ENCODE measurements at places on chromosomes 4 and X.

DNA sequence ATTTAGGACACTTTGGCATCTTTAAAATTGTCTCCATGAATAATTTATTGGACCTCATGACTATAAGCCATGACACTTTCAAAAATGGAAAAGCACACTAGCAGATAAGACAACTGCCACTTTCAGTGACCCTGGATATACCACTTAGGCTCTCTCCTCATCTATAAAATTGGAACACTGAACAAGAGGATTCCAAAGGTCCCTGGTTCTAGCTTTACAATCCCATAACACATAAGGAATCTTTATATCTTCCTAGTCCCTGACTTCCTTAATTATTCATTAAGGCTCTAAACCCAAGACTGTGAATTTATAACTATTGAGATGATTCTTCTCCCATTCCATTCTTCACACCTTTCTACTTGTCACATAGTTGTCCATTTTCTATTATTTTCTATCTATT, 190.2 kb downstream of the SCFD2 start:
- DNase-seq, result no peak

GRCh38 chr4:185358514-185358913, 37.2 kb downstream of the LRP2BP start:
- DNase-seq, result peak; percentile 88

GRCh38 chr4:114926583-114926982, 186.8 kb downstream of the NDST4 start:
- DNase-seq, result no peak

- DNase-seq, result no peak
Observed at GRCh38 chr4:150569384-150569987, 12.5 kb upstream of the MAB21L2 start.

DNA sequence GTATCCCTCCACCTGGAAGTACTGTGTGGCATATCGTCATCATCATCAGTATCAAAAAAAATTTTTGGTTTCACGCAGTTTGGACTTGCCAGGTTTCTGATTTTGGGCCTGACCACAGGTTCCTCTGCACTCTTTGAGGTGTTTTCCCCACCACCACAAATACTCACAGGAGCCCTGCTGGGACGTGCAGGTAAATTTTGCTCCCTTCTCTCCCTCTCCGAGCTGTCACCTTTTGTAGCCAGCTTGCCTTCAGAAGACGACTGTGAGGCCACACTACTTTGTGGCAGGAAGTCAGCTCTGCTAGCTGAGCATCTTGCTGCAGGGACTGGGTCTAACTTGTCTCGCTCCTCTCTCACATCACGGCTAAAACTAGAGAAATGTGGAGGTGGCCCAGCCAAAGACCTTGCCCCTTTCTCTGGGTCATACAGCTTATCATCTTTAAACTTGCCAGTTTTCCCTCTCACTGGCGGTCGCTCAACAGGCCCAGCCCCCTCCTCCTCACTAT, 2.8 kb downstream of the PJA1 start:
- no peak for DNase-seq

- peak; percentile 47 for DNase-seq
Observed at GRCh38 chr4:38704622-38705154, 40.7 kb downstream of the KLF3 start.

GRCh38 chr4:159764343-159764952, 661.6 kb downstream of the RAPGEF2 start:
- DNase-seq, result peak; percentile 93

GRCh38 chrX:121570072-121570841, 522.8 kb downstream of the GLUD2 start:
- no peak for DNase-seq

GRCh38 chr4:114599903-114600552, 1.4 kb downstream of the UGT8 start:
- no peak for DNase-seq

- no peak for DNase-seq
Observed at GRCh38 chrX:150449313-150449712, 86.2 kb downstream of the MAMLD1 start.

- DNase-seq, result no peak
Observed at GRCh38 chr4:21067351-21067750, 367.1 kb downstream of the PACRGL start.

DNA sequence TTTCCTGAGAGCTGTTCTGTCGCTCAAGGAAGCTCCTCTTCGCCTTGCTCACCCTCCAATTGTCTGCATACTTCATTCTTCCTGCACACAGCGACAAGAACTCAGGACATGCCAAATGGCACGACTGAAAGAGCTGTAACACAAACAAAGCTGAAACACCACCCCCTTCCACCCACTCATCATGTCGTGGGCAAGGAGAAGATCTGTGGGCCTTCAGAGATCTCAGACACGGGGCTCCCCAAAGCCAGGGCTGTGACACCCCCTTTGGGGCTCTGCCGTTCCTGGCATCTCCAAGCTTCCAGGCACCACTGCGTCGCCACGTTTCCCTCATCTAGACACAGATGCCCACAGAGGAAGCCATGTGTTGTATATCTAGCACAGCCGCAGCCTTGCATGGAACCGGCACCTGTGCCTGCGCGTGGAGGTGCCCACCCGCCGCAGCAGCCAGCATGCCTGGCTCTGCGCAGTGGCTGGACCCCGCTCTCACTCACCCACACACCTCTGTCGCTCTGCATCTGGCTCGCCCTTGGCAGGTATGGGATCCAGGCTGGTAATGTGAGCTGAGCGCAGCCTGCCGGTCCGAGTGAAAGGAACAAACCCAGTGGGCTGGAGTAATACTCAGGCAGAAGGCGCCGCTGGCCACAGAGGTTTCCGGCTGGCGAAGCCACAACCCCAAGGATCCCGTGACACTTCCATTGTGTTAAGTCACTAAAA, 676.4 kb upstream of the INTU start:
- DNase-seq, result no peak

DNA sequence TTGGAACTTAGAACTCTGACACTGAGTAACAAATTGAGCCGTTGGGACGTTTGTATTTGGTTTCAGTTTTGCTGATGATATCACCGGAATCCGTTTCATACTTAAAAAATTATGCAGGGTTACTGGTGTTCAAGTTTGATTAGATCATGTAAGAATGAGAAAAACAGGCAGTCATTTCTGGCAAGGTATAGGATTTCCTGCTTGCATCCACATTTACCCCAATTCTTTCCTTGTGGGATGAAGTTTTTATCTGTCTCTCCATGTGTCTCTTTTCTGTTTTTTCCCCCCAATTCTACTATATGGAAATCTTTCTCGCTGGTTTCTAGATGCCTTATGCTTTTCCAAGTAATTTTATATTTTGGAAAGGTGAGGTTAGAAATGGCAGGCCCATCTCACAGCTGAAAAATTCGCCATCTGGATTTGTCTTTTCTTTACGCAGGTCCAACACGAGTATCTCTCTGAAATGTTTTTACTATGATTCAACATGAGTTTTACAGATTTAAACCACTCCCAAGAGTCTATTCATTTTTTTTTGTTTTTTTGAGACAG, 197.9 kb downstream of the SHOX start:
- DNase-seq, result peak; percentile 66

DNA sequence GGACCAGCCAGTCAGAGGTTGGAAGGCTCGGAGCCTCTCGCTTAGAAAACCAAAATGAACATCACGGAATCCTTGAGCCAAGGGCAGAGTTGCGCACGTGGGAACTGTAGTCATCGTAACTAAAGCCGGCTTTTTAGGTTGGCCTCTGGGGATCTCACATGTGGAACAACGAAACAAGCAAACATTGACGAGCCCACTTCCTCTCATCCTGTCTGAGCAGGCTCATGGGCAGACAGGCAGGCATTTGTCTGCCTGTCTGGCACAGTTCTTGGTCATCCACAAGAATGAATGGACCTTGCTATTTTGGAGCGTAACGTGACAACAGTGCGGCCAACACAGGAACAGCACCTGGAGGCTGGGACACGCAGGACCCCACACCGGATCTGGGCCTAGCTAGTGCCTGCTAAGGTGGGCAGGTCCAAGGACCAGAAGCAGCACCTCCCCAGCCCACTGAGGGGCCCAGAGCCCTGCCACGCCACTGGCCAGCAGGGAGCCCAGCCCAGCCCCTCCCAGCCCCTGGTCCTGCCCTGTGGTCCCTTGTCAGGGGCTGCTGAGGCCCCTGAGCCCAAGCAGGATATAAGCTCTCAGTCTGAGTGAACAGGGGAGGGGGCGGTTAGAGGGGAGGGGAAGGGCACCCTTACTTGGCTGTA, 9.2 kb upstream of the TREX2 start:
- no peak for DNase-seq

DNA sequence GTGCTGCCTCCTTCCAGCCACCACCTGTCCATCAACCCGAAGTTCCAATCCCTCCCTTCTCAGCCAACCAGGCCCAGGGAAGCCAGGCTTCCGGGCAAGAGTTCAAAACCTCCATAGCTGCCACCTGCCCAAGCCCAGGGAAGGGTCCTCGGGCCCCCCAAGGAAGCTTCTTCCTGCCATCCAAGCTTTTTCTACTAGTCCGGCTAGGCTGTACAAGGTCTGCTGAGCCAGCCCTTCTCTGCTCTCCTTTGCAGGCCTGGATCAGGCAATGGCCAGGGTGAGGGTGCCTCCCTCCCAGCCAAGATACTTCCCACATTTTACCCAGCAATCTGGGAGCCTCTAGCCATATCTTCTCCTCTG, 96.2 kb downstream of the PJA1 start:
- DNase-seq, result no peak
